ENCODE measurements at places on chromosomes 4 and X.
A peak's percentile ranks its signal among the peaks of the same experiment; 100 is the strongest.

DNA sequence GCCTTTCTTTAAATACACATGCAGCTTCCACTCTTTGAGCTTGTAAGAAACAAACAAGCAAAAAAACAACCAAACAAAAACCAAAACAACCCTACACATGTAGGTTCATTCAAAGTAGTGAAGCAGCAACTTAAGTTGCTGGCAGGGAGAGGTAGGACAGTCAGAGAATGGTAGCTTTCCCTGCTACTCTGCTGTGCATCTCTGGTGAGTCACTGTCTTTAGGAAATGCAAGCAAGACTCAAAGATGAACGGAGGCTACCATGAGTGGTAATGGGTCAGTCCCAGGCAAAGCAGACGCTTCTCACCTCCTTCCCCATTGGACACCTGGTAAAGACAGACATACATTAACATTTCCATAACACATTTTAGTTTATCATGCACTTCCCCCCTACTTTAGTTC, 43.2 kb downstream of the PGRMC2 start:
- no peak for DNase-seq

- DNase-seq: peak; percentile 13
Measured at GRCh38 chrX:84108584-84108983, 79.4 kb downstream of the RPS6KA6 start.

DNA sequence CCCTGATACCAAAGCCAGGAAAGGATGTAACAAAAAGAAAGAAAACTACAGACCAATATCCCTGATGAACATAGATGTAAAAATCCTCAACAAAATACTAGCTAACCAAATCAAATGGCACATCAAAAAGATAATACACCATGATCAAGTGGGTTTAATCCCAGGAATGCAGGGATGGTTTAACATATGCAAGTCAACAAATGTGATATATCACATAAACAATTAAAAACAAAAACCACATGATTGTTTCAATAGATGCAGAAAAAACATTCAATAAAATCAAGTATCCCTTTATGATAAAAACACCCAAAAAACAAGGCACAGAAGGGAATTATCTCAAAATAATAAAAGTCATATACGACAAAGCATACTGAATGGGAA, 31.5 kb downstream of the ELF2 start:
- DNase-seq: no peak

- DNase-seq: no peak
Measured at GRCh38 chr4:82362565-82362964, 11.2 kb downstream of the HNRNPD start.

GRCh38 chr4:169256101-169256612, 14.6 kb downstream of the SH3RF1 start:
- no peak for DNase-seq

DNA sequence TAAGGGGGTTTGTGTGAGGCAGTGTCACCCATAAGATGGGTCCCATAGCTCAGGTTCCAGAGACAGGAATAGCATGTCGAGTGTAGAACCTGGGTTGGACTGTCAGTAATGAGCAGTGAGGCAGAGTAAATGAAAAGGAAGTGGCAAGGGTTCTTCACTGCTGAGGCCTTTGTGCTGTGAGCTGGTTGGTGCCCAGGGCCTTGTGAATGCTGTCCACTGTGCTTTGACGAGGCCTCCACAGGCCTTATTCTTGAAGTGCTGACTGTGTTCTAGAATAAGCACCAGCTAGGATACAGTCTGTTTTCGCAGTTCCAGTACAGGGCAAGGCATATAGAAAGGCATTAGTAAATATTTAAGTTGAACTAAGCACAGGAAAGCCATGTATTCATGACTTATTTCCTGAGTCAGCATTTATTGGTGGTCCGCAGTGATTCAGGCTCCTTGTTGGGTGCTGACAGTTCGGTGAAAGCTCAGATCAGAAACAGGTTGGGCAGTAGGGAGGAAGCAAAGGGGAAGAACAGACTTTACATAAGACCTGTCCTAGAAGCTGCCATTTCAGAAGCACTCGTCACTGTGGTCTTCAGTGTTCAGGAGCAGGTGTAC, 25.6 kb upstream of the TADA2B start:
- no peak for DNase-seq

GRCh38 chrX:153957224-153957623, 12.8 kb upstream of the RENBP start:
- no peak for DNase-seq

GRCh38 chr4:8606966-8607365, 14.4 kb downstream of the CPZ start:
- DNase-seq: no peak
